MCF 10A (cell line): ENCODE measurements at places on chromosomes 3 and 15. TPM values are rescaled to one million over a fixed set of nuclear protein-coding genes. Genes with fewer than 3 reads are reported as not detected.

Gene IDH2
- total RNA-seq = 4.2 and 10.2 TPM in 2 replicates

Gene SIAH2
- 20.0 and 35.4 TPM in 2 replicates for total RNA-seq

Gene SAMMSON
- total RNA-seq = not detected in 2 replicates

Gene FANCD2OS
- not detected in 2 replicates for total RNA-seq

Gene KNSTRN
- total RNA-seq = 35.2 and 47.4 TPM in 2 replicates

Gene EPHB3
- 4.0 and 5.4 TPM in 2 replicates for total RNA-seq

Gene SPATA12
- total RNA-seq = 0.12 TPM in 1 of 2 replicates, not detected in the other

Gene LRRC57
- 18.3 and 24.7 TPM in 2 replicates for total RNA-seq

Gene TFDP2
- total RNA-seq = 38.4 and 43.2 TPM in 2 replicates

Gene CISH
- total RNA-seq = 0.26 and 0.59 TPM in 2 replicates

Gene TTLL13
- 0.47 TPM in 1 of 2 replicates, not detected in the other for total RNA-seq

Gene STRIT1
- total RNA-seq = not detected in 2 replicates

Gene SLC12A1
- not detected in 2 replicates for total RNA-seq

Gene PGBD4
- total RNA-seq = 2.4 and 2.6 TPM in 2 replicates

Gene SLC24A5
- total RNA-seq = not detected in 2 replicates

Gene FAM162A
- 50.6 and 59.1 TPM in 2 replicates for total RNA-seq

Gene NANOGP8
- 0.75 TPM in 1 of 2 replicates, not detected in the other for total RNA-seq

Gene ZNF80
- total RNA-seq = not detected in 2 replicates

Gene ST6GAL1
- 11.5 and 18.8 TPM in 2 replicates for total RNA-seq

Gene CHRD
- total RNA-seq = not detected in 2 replicates

Gene SLC9C1
- total RNA-seq = not detected in 2 replicates

Gene MKRN3
- total RNA-seq = not detected in 2 replicates

Gene FAM3D
- not detected in 2 replicates for total RNA-seq

Gene CDC25A
- total RNA-seq = 7.3 and 8.6 TPM in 2 replicates

Gene TEX55
- not detected in 2 replicates for total RNA-seq

Gene TMEM108
- total RNA-seq = not detected in 2 replicates

Gene CXCR6
- total RNA-seq = not detected in 2 replicates

Gene PRICKLE2
- total RNA-seq = 9.6 and 11.4 TPM in 2 replicates

Gene NT5DC2
- total RNA-seq = 28.9 and 36.9 TPM in 2 replicates

Gene KBTBD12
- not detected in 2 replicates for total RNA-seq

Gene MYLK
- total RNA-seq = 1.3 and 2.3 TPM in 2 replicates

Gene FURIN
- total RNA-seq = 48.8 and 49.4 TPM in 2 replicates

Gene TARS3
- 5.0 and 7.2 TPM in 2 replicates for total RNA-seq

Gene DNAJB8
- not detected in 2 replicates for total RNA-seq

Gene SCN11A
- total RNA-seq = 0.05 TPM in 1 of 2 replicates, not detected in the other
